Activated T-cell treated with anti-CD3 and anti-CD28 coated beads, Interleukin-2, amount 50 U/mL, for 4 hours (primary cell): ENCODE measurements at places on chromosomes 1 and 21. TPM values are rescaled to one million over a fixed set of nuclear protein-coding genes. Genes with fewer than 3 reads are reported as not detected.

DNA sequence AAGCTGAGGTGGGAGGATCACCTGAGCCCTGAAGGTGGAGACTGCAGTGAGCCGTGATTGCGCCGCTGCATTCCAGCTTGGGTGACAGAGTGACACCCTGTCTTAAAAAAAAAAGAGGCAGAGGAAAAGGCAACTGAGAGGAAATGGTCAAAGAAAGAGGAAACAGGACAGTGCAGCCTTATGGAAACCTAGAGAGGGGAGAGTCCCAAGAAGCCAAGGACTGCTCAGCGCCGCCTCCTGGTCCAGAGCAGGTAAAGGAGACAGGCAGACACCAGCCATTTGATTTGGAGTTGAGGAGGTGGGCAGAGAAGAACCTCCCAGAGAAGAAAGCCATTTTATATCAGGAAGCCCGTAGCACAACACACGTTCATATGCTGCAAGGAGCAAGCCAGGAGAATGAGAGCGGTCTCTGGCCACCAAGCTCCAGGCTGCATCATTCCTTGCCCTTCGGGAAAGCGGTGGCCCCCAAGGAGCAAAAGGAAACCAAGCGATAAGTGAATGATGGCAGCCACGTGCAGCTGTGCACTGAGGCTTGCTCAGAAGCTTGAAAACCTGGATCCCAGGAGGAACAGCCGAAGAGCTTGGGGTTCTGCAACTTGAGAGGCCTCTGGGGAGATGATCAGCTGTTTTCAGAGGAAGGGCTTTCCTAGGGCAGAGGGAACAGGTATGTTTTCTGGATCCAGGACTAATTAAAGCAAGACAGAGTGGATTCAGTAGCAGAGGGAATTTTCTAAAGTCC is 33.7 kb downstream of the LRRC42 start:
- no peak for DNase-seq

GRCh38 chr21:43284238-43284637 is 115.4 kb downstream of the CRYAA start:
- no peak for DNase-seq

CD46 gene
- total RNA-seq, result 63.5 TPM

DNA sequence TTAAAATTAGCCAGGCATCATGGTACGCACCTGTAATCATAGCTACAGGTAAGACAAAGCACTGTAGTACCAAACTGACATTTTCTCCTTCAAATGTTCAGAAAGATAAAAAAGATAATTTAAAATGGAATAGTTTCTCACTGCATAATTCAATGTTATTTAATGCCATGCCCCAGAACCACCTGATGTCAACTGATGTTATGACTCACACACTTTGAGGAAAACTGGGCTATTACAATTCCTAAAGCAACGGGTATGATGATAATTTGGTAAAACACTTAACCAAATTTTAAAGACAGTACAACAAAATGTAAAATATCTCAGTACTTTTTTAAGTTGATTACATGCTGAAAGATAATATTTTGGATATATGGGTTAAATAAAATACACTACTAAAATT is 22.9 kb upstream of the PLEKHO1 start:
- DNase-seq, result no peak

SH2D5 gene
- 1.0 TPM for total RNA-seq

FAM78B gene
- 1.5 TPM for total RNA-seq

DNA sequence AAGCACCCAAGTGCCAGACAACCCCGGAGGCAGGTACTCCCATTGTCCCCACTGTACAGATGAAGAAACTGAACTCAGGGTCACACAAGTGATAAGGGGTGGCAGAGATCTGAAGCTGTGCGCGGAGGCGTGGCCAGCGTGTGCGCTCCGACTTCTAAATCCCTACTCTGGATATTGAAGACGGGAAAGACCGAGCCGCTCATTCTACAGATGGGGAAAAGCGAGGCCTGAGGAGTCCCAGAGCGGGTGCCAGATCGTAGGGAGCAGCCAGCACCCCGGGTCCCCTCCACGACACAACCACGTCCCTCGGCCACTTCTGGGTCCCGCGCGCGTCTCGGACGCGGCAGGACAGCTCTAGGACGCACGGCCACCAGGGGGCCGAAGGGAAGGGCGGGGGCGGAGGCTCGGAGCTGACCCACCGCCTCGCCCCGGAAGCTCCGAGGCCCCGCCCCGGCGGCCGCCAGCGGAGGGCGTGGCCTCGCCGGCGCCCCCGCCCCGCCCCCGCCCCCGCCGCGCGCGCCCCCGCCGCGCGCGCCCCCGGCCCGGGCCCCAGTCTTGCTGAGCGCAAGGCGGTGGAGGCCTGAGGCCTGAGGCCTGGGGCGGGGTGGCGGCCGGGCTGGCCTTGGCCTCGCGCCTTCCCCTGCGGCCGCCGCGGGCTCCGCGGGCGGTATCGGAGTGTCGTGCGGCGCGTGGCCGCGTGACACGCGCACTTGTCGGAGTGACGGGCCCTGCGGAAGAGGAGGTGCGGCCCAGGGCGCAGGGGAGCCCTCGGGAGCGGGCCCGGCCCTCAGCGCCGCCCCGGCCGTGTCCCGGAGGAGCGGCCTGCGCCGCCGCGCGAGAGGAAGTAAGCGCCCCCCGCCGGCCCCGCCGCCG is at the start of gene H6PD:
Gene H6PD (plus strand): TSS at position 552 of the 873 bp plus-strand sequence. CDS start 10,161 bp downstream, outside the sequence.
- peak; percentile 56 for DNase-seq

GRCh38 chr1:24154215-24154614 is 11.3 kb upstream of the IL22RA1 start:
- no peak for DNase-seq

DNA sequence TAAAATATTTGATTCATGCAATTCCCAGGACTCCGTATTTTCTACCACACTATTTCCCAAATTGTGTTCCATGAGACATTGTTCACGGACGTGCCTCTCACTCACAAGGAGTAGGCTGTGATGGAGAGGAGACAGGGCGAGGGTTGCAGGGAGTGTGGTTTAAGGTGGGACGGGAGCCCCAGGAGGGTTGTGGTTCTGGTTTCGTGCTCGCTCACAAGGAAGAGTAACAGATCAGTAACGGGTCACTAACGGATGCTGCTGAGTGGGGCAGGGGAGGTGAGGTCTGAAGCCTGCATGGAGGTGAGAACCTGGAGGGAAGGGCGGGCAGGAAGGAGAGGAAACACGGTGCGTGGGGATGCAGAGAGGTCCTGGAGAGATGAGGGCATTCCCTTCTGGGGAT is 28.8 kb downstream of the TFF3 start:
- no peak for DNase-seq

GRCh38 chr1:31674626-31675025 is 29.2 kb downstream of the COL16A1 start:
- DNase-seq, result no peak

GRCh38 chr21:15080526-15080925 is 15.7 kb upstream of the NRIP1 start:
- DNase-seq, result no peak

DNA sequence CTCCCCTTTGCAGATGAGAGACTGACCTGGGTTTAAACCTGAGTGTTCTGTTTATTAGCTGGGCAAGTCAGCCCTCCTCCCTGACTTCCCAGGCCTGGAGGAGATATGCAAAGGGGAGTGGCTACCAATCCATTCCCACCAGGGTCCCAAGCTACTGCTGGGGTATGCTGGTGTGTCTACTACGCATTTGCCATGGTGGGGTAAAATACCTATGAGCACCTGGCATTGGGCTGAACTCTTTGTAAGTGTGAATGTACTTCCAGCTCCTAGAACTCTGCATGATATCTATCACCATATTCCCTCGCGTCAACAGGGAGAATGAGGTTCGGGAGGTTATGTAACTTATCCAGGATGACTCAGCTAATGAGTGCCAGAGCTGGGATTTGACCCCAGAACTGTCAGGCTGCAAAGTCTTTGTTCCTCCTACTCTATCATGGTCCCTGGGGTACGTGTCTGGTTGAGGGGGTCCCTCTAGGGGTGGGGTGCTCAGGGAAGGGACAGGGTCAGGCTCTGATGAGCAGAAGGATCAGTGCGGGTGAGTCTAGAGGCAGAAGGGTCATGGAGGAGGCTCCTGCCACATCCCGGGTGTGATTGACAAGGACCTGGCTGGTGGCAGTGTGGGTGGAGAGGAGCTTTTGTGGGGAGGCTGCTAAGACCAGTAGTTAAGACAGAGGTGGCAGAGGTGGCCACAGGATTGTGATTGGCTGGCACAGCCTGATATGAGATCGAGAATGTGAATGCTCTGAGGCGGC is 16.7 kb downstream of the AMPD2 start:
- no peak for DNase-seq

DNA sequence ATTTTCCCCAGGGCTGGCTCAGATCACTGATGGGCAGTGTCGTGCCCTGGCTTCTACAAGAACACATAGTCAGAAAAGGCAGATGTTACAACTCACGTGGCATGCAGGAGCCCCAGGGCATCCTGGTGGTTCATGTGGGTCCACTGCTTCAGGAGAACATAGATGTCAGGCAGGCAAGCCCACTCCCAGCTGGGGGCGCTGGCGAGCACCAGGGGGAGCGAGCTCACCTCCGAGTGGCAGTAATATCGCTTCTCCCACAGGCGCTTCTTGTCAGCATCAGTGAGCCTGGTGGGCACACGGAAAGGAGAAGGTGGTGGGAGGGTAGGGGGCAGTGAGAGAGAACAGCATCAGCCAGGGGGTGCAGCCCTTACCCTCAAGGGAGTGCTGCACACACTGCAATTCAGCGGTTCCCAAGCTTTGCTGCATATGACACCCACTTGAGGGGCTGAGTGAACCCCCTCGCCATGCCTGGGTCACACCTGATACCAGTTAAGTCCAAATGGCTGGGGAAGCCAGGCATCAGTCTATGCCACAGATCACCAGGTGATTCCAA is 34.3 kb upstream of the PPP1R15B start:
- DNase-seq, result peak; percentile 33
